CD4-positive, alpha-beta T cell treated with Interleukin-1 beta for 1 hour (primary cell): ENCODE measurements at places on chromosomes 16 and 17.

DNA sequence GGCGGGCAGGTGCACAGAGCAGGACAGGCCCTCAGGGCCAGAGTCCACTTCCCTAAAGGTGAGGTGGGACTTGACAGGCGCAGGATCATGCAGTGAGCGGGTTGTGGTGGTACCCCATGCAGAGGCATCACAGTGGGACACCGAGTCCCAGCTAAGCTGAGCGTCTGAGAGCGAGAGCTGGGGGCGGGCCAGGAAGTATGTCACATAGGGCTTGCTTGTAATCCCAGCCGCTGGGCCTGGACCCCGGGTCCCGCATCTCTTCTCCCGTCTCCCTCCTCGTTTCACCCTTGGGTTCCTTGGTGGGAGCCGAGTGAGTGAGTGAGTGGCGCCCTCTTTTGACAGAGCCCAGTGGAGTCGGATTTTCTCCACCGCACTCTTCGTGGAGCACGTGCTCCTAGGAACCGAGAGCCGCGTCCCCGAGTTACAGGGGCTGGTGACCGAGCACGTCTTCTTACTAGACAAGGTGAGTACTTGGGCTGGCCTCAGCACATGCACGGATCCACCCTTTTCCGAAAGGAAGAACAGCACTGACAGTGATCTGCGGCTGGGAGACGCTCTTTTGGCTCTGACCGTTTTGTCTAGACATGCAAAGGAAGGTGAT, 50.8 kb upstream of the ENDOV start:
- no peak for DNase-seq

DNA sequence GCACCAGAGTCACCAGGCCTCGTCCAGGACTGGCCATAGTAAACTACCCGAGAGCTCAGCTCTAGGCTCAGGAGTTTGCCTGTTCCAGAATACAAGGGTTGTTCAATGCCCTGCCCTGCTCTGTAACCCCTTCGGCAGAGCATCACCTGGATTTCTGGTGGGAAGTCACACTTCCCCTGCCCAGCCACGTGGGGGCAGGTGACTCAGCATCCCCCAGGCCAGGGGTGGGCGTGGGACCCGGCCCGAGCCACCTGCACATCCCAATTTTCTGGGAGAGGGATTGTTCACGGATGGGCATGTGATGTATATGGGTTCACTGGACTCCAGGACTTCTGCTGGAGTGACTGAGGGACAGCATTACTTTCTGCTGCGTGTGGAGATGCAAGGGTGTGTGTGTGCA, 25.8 kb downstream of the COX4I1 start:
- DNase-seq: no peak

- no peak for DNase-seq
Observed at GRCh38 chr17:45703806-45704205, 80.3 kb upstream of the CRHR1 start.

DNA sequence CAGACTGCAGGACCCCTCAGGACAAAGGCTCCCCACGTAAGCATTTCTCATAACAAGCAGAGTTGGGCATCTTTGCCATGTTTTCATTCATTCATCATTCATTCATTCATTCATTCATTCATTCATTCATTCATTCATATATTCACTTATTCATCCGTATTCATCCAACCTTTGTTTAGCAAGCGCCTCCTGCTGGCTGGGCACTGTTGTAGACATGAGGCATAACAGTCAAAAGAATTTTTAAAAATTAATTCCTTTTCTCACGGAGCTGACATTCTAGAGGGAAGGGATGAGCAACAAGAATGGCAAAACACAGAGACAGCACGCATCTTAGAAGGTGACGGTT, 351.7 kb upstream of the TNRC6C start:
- DNase-seq: no peak
